Muscle of leg (tissue), 16 donors: ENCODE measurements at places on chromosomes 1 and 21.

DNA sequence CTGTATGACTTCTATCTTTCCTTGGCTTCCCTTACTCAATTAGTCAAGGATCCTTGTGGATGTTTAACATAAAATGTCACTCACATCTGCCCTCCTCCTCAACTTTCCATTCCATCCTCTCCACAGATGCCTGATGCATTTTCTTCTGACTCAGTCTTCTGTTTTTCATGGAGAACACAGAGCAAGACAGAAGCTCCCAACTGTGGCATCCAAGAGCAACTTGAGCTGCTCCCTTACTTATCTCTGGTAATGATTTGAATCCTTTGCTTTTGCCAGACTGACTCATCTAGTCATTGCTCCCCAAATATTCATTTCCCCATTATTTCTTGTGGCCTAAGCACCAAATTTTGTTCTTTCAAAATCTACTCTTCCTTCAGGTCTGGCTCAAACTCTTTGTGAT lies 120.6 kb downstream of the LYPLAL1 start:
- DNase-seq = no peak

DNA sequence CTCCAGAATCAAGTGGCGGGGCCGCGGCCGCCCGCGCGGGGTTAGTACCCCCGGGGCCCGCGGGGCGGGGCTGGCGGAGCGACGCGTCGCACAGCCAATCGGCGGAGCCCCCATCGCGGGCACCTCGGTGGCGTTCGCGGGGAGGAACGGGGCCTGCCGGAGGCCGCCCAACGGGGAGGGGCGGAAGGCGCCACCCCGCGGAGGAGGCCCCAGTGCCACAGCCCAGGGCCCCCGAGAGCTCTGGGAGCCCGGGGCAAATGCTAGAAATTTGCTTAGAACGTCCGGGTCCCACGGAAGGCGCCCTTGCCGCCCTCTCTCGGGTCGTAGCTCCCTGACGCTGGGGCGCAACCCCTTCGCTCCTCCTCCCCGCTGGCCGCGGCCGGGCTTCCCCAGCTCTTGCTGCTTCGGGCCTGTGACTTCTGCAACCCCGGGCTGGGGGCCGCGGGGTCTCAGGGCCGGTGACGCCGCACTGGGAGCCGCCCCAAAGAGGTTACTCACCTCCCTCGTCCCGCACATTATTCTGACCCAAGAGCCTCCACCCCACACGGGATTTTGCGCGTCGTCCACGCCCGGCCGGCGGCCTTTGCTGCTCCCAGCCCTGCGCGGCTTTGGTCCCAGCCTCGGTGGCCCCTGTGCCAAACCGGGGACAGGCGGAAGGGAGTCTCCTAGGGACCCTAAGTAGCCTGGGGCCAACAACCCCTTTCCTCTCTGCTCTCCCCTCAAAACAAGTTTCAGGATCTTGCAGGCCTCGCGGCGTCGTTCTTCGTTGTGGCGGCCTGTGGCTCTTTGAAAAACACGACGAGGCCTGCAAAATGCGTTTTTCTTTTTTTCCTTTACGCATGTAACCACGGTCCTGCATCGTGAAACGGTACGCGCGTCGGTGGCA lies at the start of gene RUNX3:
TSS of gene RUNX3 (minus strand) at position 17 of the 886 bp plus-strand sequence. CDS start 408 bp downstream, outside the sequence.
- peak; percentile 59 for DNase-seq

DNA sequence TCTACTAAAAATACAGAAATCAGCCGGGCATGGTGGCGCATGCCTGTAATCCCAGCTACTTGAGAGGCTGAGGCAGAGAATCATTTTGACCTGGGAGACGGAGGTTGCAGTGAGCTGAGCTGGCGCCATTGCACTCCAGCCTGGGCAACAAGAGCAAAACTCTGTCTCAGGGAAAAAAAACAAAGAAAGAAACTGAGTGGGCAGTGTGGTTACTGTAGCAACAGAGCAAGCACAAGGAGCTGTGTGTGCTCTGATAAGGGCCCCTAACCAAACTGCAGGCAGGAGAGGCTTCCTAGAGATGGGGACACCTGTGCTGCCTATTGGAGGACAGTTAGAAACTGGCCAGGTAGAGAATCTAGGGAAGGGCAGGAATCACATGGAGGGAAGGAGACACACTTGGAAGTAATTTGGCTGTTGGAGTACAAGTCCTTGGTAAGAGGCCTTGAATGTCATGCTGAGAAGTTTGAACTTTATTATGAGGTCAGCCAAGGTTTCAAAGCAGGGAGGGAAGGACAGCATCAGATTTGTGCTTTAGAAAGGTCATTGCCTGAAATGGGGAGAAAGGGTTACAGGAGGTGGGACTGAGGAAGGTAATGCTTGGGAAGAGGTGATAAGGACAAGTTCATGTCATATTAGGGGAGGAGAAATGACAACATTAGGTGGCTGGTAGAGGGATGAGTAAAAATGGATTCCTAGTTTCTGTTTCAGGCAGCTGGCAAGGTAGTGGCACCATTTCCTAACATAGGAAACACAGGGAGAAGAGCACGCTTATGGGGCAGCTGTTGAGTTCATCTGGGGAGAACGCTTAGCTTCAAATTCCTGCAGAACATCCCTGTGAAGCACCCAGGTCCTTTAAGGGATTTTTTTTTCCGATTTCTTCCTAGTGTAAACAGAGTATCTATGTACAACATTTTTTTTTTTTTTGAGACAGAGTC lies 69.2 kb upstream of the ARTN start:
- no peak for DNase-seq

- DNase-seq = no peak
These were observed 372.1 kb downstream of the PTPRC start for GRCh38 chr1:199010933-199011332.

GRCh38 chr1:239995281-239995680 lies 96.4 kb upstream of the FMN2 start:
- no peak for DNase-seq

- peak; percentile 60 for DNase-seq
These were observed 27.7 kb upstream of the DYRK1A start for GRCh38 chr21:37338671-37339551.
